ENCODE measurements at places on chromosomes 3 and 15. TPM values are rescaled to one million over a fixed set of nuclear protein-coding genes. Genes with fewer than 3 reads are reported as not detected.
A peak's percentile ranks its signal among the peaks of the same experiment; 100 is the strongest.

- no peak for DNase-seq
Measured at GRCh38 chr3:158522221-158523136, 48.5 kb upstream of the MLF1 start.

GRCh38 chr3:172217877-172218276, 178.5 kb downstream of the FNDC3B start:
- no peak for DNase-seq

GRCh38 chr15:62153228-62153627, 11.9 kb downstream of the C2CD4B start:
- DNase-seq, result no peak

- DNase-seq, result peak; percentile 50
Measured at GRCh38 chr3:21894459-21895340, 143.7 kb upstream of the ZNF385D start.

- DNase-seq, result peak; percentile 74
Measured at GRCh38 chr3:42190701-42191442, 75.1 kb downstream of the CCK start.

- no peak for DNase-seq
Measured at GRCh38 chr3:106640353-106640752, 736.9 kb upstream of the CCDC54 start.

The SMCO1 gene
- not detected for total RNA-seq

The LRTM1 gene
- total RNA-seq, result not detected
